ENCODE measurements at places on chromosomes 16 and 17.

GRCh38 chr16:57115514-57116182, 23.3 kb downstream of the CPNE2 start:
- no peak for DNase-seq

DNA sequence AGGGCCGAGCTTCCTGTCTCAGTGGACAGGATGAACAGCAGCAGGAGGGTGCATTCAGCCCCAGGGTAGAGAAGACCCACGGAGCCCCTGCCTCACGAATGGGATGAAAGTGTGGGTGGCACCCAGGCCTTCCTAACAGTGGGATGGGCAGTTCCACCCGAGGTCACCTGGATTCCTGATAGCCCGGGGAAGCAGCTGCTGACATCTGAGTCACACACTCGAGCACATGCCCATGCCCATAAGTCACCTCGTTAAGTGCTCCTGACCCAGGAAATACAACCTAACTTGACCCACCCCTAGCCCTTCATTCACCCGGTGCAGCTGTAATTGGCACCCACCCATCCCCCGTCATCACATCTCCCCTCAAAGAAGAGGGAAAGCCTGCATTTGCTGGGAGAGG, 85.3 kb upstream of the FOXF1 start:
- DNase-seq = no peak

GRCh38 chr16:30844346-30844670, 49.6 kb downstream of the BCL7C start:
- DNase-seq = no peak

- no peak for DNase-seq
Observed at GRCh38 chr17:9908649-9909042, 3.6 kb upstream of the RCVRN start.

- DNase-seq = no peak
Observed at GRCh38 chr16:17685447-17685846, 214.7 kb upstream of the XYLT1 start.
